Central memory CD8-positive, alpha-beta T cell (primary cell): ENCODE measurements at places on chromosomes 2 and 18.

DNA sequence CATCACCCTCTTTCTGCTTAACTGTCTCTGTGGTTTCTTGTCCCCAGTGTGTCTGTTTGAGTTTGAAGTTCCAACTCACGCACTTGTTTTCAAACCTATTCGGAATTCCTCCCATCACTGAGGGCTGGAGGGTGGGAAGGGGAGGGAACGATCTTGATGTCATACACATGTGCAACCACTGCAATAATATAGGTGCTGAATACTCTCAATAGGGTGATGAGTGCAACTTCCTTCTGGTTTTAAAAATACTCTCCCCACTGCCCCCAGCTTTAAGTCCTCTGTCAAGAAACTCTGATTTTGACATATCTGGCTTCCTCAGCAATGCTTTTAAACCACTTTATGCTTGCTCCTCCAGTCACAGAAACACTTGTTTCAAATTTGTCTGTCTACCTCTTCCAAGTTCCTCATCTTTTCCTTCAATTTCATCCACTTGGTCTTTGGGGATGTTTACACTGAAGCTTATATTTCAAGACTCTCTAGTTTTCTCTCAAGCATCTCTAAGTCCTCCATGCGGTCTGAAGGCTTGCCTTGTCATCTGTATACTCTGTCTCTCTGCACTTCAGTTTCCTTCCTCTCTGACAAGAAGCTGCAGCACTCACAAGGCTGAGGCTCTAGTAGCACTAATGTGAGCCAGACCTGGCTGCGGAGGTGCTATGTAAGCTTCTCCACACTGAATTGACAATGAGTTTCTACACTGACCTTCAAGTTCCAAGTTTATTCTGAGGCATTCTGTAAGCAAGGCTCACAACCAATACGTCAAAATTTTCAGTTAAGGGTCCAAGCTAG, 422.3 kb downstream of the ZEB2 start:
- DNase-seq, result no peak

GRCh38 chr2:25169073-25169470, 692 bp upstream of the POMC start:
- no peak for DNase-seq

DNA sequence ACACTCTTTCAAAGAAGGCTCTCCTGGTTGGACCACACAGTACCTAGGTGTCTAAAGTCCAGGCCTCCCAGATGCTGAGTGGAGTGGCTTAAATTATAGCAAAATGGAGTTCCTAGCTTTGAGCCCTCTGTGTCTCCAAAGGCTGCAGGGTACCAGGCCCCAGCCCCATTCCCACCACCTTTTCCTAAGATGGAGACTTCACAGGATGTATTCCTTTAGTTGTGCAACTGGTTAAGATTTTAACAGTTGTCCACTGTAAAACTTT, 4.9 kb downstream of the SMAD7 start:
- DNase-seq, result no peak

GRCh38 chr2:165874445-165875039, 79.0 kb downstream of the TTC21B start:
- no peak for DNase-seq

DNA sequence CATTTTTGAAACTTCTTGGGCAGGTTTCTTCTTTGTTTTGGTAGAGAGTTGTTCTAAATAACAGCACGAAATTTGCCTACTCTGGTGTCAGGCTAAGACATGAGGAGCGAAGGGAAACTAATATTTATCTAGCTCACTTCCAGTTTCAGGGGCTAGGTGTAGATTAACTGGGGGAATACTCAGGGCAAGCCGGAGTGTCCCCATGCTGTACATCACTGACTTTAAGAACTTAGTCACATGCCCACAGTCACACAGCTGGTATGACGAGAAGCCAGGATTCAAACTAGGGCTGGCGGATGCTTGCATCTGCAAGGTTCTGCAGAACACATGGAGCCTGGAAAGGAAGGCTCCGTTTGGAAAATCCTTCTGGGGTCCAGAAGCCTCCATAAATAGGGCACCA, 133.3 kb downstream of the ALPK2 start:
- no peak for DNase-seq

DNA sequence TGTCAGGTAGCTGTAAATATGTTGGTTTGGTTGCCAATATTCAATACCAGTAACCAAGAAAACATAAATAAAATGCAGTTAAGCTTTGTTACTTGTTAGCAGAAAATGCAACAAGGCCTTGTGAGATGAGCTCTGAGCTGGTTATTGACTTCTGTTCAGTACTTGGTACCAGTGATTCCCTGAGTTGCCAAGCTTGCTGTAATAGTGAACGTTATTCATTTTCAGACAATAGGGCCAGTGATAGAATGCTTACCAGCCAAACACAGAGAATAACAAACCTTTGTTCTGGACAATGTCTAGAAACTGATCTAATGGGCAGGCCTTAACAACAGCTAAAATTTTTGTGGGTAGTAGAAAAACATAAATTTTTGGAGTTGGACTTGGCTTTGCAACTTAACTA, 29.5 kb downstream of the RASGRP3 start:
- DNase-seq, result no peak

- no peak for DNase-seq
These were observed 151.5 kb downstream of the SLC8A1 start for GRCh38 chr2:40300391-40300790.

DNA sequence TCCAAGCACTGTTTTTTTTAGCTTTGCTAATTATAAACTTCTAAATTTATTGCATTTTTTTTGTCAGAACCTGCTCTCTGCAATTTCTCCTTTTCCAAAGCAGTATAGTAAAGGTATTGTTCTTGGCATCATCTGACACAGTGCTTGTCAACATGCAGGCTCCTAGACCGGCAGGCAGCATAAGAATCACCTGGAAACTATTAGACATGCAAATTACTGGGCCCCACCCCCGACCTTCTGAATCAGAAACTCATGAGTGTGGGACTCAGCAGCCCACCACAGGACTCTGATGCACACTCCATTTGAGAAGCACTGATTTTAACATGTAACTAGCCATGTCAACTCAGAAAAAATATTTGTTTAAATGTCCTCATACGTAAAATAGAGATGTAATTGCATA, 551.1 kb upstream of the CELF4 start:
- DNase-seq, result no peak

DNA sequence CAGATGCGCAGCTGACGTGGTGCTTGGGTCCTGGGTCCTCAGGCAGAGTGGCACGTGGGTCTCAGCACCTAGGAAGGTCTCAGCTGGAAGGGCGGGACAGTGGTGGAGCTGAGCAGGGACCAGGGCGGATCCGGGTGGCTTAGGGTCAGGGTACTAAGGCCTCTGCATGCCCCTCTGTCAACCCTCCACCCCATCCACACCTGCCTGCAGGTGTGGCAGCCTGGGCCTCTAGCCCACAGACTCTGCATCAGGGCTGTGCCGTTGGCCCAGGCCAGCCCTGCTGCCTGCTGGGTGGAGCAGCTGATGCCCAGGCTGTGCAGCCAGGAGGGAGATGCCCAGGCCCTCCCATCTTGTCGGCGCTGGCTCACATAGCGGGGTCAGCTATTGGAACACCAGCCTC, 24.6 kb upstream of the OTOS start:
- no peak for DNase-seq

DNA sequence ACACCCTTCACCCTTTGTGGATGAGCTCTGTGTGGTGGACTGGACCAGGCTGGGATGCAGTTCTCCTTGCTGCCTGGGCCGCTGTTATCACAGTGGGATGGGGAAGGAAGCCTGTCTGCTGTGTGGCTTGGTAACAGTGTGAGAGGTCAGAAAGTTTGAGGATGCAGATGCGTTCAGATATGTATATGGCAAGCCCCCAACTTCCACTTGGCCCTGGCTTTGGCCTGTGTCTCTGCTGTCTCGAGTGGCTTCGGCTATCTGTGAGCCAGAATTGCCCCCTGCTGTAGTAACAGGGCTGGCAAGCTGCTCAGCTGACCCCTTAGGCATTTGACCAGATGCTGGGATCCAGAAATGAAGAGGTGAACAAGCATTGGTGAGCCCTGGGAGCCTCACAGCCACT, 106.8 kb downstream of the WDSUB1 start:
- DNase-seq, result no peak

DNA sequence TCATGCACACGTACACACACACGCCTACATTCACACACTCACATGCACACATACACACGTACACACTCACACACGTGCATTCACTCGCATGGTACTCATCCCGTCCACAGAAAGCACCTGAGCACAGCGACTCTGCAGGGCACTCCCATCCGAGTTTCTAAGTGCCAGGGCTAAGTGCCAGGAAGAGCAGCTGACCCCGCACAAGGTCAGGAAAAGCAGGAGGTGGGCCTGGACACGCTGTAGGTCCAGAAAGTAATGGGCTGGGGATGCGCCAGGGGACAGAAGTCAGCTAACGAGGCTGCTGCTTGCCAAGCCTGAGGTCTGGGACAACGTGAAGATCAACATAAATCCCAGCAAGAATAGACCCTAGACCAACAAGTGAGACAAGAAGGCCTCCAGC, 15.8 kb downstream of the ADI1 start:
- no peak for DNase-seq

DNA sequence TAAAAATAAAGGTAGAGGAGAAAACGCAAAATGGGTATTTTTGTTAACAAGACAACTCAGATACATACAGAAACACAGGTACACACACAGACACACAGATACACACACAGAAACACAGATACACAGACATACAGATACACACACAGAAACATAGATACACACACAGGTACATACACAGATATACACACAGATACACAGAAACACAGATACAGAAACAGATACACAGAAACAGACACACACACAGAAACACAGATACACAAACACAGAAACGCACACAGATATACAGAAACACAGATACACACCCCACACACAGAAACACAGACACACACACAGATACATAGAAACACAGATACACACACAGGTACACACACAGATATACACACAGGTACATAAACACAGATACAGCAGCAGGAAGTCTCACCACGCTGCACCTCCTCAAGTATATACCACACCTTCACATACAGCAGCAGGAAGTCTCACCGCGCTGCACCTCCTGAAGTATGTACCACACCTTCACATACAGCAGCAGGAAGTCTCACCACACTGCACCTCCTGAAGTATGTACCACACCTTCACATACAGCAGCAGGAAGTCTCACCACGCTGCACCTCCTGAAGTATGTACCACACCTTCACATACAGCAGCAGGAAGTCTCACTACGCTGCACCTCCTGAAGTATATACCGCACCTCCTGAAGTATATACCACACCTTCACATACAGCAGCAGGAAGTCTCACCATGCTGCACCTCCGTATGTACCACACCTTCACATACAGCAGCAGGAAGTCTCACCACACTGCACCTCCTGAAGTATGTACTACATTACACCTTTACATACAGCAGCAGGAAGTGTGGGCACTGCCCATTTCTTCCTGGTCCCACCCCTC, 250.5 kb downstream of the HDAC4 start:
- DNase-seq, result no peak

DNA sequence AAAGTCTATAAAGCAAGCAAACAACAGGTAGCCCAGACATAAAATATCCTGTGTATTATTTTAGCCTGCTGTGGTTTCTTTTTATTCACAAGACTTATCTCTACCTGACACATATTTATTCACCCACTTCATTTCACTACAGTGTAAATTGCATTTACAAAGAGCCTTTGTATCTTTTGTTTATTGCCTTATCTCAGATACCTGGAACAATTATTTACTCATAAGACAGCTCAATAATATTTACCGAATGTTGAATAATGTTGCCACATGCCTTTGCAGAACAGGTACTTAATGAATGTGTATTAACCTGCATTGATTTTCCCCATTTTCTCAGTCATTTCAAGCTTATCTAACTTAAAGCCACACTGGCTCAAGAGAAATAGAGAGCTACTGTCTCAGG, 603.6 kb downstream of the FBXO15 start:
- no peak for DNase-seq

- no peak for DNase-seq
These were observed 29.8 kb upstream of the TMEM131 start for GRCh38 chr2:98025481-98026037.

- DNase-seq, result no peak
These were observed 16.6 kb downstream of the THAP4 start for GRCh38 chr2:241620419-241620769.

- DNase-seq, result no peak
These were observed 400.5 kb upstream of the RAB12 start for GRCh38 chr18:8208716-8209115.

GRCh38 chr18:39571511-39571910, 2005.9 kb upstream of the CELF4 start:
- DNase-seq, result no peak

GRCh38 chr2:26527726-26528585, 50.0 kb upstream of the OTOF start:
- no peak for DNase-seq

DNA sequence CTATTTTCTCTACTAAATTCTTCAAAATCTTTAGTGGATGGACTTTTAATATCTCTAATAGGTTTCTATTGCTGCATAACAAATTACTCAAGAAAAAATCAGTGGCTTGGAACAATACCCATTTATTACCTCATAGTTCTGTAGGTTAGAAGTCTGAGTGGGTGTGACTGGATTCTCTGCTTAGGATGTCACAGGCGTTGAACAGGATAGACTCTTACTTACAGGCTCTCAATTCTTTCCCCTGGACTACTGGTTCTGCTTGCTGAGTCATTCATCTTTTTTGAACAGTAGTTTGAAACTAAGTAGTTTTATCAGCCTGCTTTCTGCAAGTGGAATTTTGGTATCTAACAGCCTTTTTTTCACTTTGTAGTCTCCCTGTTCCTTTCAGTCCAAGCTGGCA, 265.4 kb downstream of the ZNF385B start:
- DNase-seq, result no peak

DNA sequence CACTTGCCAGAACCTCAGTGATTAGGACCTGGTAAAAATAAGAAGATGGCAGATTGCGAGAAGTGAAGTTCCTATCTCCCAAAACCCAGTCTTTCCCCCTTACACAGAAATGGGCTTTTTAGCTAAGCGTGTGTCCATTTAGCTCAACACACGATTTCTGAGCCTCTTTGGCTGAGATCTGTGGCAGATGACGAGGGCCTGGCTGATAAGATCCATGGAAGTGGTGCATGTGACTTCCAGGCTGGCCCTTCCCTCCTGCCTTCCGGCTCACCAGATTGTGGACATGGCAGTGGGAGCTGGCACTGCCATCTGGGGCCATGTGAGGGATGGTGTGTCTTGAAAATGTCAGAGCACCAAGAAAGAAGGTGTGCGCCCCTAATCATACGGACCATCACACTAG, 41.0 kb upstream of the ZFP36L2 start:
- DNase-seq, result no peak

GRCh38 chr2:44932564-44933392, 8.7 kb upstream of the SIX3 start:
- no peak for DNase-seq

DNA sequence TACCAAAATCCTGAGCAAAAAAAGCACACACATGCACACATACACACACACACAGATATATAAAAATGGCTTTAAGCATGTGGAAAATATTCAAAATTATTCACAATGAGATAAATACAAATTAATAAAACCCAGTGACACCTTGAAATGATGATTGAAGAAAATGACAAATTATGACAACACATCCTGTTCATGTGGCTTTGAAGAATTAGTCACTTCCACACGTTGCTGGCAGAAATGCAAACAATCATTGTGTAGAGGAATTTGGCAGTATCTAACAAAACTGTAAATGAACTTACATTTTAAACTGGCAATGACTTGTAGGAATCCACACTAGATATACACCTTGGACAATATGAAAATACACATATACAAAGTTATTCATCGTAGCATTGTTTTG, 95.8 kb upstream of the RGPD4 start:
- DNase-seq, result no peak

- DNase-seq, result no peak
These were observed 34.6 kb upstream of the B3GNT7 start for GRCh38 chr2:231360881-231361371.
